ENCODE measurements at places on chromosomes 7 and 10.

DNA sequence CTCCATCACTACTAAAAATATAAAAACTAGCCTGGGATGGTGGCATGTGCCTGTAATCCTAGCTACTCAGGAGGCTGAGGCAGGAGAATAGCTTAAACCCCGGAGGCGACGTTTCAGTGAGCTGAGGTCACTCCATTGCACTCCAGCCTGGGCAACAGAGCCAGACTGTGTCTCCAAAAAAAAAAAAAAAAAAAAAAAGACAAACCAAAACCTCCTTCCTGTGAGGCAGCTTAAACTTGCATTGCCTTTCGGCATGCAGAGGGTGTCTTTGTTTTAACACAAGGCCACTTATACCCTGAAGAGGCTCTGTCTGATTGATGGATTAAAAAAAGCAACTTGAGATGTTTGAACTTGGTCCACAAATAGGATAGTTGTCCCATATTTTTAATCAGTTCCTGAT is 128.4 kb upstream of the RSU1 start:
- no peak for DNase-seq

DNA sequence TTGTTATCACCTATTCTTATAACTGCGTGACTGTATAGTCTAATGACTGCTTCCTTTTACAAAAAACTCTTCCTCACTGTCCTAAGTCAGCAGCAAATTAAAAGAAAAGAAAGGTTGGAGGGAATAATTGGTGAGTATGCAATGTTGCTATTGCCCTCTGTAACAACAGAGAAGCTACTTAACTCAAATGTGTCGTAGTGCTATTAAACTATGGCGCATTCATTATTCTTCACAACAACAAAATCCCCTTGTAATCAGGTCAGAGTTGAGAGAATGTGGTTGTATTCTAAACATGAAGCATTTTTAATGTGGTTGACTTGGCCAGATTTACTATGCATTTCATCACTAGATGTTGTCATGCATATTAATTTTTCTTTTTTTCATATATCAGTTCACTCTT is 897.8 kb upstream of the PHF14 start:
- DNase-seq, result no peak

GRCh38 chr10:106655636-106656035 is 508.9 kb downstream of the SORCS1 start:
- DNase-seq, result no peak

GRCh38 chr7:52876402-52876801 is 159.0 kb upstream of the POM121L12 start:
- no peak for DNase-seq

DNA sequence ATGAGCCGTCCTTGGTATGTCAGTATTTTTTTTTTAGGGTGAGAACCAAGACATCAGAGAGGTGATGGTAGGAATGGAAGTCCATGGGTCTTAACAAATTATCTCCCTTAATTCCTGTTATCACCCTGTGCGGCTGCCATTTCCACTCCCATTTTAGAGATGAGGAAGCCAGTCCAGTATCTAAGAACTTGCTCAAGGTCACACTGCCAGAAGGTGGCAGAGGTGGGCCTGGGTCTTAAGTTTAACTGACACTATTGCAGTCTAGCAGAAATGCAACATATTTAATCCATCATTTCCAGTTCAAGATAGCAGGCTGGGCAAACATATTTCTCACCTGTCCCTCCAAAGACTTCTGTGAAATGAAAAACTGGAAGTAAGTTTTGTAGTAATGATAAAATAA is 108.3 kb downstream of the GLI3 start:
- DNase-seq, result no peak

- DNase-seq, result no peak
Measured at GRCh38 chr7:143331179-143331801, 15.4 kb downstream of the CLCN1 start.

DNA sequence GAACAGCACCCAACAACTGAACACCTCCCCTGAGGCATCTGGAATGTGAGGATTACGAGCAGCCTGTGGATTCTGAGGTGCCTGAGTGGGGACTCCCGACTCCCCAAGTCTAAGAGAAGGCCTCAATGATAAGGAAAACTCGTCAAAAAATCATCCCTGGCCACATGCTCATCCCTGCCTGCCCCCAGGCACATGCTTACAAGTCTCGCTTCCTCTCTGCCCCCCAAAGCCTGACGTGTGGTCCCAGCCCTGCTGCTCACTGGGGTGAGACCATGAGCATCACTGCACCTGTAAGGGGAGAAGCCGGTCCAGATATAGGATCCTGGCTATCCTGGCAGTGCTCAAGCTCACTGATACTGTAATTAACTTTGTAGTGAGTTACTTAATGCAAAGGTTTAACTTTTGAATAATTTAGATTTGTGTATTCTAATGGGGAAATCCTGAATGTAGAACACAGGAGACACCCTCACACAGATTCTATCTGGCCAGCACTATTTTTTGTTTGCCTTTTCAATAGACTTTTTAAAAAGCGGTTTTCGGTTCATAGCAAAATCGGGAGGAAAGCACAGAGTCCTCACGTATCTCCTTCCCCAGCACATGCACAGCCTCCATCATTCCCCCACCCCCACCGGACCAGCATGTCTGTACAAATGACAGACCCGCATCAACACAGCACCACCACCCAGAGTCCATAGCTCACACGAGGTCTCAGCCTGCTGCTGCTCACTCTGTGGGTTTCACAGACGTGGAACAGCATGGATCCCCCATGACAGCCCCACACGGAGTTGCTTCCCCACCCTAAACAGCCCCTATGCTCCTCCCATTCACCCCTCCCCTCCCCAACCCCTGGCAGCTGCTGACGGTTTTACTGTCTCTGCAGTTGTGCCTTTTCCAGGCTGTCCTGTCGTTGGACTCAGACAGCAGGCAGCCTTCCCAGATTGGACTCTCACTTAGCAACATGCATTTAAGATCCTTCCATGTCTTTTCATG is 167.9 kb downstream of the DIP2C start:
- DNase-seq, result no peak

- DNase-seq, result no peak
Measured at GRCh38 chr7:18420748-18421147, 74.8 kb upstream of the HDAC9 start.

GRCh38 chr7:121084748-121085336 is 96.3 kb downstream of the CPED1 start:
- no peak for DNase-seq

GRCh38 chr10:127036987-127037386 is 131.8 kb downstream of the DOCK1 start:
- DNase-seq, result no peak

DNA sequence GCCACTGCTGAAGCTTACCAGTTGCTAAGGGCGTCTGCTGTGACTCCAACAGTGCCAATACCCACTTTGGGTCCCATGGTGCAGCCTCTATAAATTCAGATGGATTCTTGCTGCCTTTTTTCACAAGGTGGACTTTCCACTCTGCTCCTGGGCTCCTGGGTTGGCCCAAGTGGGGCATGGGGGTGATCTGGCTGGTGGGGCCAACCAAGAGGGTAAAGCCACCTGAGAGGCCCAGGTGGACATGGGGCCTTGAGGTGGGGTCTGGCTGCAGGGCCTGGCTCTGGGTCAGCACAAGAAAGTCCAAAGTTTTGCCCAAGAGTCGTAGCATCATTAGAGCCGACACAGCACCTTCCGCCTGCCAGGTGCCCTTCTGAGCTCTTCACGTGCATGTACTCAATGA is 105.2 kb upstream of the KDM7A start:
- DNase-seq, result no peak

GRCh38 chr7:150356265-150356897 is 12.2 kb upstream of the REPIN1 start:
- peak; percentile 61 for DNase-seq

DNA sequence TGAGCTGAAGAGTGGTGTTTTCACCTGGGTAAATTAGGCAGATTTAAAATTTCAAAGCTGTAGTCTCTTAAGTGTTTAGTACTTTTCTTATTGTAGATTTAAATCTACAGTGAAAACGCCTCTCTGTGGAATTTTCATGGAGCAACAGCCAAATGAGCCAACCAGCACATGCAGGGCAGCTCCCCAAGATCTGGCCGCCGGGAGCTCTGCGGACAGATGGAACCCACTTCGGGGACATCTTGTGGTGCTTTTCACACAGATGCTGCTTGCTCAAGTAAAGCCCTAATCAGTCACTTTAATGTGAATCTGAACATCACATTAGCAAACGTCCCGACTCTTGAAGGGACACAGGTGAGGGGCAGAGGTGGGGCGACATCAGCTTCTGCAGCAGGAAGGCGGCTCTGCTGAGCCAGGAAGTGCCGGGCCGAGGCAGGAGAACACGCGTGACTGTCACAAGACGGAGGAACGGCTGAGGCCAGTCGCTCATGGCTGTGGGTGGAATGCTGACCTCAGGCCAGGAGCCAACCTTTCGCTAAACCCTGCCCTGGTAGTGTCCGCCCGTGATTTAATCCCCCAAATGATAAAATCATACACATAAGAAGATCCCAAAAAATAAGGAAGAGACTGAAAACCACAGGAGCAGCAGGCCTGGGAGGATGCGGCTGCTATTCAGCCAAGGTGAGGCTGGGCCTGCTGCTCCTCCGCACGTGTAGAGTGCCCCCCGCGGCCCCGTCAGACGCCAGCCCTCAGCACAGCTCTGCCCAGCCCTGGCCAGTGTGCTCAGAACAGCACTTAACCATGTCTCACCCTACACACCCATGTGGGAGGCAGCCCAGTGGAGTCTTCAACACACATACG is 256.8 kb downstream of the ZMYND11 start:
- no peak for DNase-seq

DNA sequence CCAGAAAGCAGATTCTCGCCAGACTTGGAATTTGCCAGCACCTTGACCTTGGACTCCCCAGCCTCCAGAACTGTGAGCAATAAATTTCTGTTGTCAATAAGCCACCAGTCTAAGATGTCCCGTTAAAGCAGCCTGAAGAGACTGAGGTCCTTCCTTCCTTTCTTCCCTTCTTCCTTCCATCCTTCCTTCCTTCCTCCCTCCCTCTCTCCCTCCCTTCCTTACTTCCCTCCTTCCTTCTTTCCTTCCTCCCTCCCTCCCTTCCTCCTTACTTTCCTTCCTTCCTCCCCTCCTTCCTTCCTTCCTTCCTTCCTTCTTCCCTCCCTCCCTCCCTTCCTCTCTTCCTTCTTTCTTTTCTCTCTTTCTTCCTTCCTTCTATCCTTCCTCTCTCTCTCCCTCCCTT is 66.4 kb downstream of the NPTX2 start:
- DNase-seq, result no peak

GRCh38 chr10:16193241-16193640 is 243.6 kb upstream of the PTER start:
- no peak for DNase-seq

DNA sequence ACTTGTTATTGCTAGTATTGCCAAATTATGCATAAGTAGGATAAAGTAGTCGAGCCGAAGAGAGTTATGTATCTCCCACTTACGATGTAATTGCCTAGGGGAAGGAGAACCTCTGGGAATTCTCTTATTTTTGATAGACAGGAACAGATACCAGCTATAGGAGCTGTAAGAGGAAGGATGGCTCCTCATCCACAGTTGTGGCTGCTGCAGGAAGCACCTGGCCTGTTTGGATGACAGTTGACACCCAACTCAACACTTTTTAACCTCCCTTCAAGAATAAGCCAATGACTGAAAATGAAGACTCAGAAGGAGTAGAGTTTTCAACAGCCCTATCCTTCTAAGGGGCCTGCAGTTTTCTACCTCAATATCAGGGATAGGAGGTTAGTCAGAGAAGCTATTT is 6.3 kb downstream of the DYDC1 start:
- no peak for DNase-seq

- DNase-seq, result no peak
Measured at GRCh38 chr10:128895473-128895872, 571.6 kb upstream of the MGMT start.

DNA sequence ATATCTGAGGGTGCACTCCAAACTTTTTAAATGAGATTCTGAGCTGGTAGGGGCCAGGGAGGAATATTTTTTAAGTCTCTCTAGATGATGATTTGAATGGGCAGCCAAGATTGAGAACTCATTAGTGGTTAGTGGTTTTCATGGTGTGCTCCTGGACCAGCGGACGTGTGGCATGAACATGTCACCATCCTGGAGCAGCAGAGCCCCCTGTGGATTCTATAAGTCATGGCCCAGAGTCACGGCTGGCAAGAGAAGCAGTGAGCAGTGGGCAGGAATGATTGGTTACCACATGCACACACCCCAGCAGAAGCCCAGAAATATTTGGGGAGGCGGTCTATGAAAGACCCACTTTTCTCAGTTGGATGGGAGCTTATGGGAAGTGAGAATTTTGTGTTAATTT is 21.2 kb upstream of the UCN3 start:
- peak; percentile 13 for DNase-seq

- no peak for DNase-seq
Measured at GRCh38 chr7:72278550-72278949, 133.6 kb downstream of the CALN1 start.

GRCh38 chr7:49187543-49188268 is 263.4 kb downstream of the CDC14C start:
- DNase-seq, result no peak

DNA sequence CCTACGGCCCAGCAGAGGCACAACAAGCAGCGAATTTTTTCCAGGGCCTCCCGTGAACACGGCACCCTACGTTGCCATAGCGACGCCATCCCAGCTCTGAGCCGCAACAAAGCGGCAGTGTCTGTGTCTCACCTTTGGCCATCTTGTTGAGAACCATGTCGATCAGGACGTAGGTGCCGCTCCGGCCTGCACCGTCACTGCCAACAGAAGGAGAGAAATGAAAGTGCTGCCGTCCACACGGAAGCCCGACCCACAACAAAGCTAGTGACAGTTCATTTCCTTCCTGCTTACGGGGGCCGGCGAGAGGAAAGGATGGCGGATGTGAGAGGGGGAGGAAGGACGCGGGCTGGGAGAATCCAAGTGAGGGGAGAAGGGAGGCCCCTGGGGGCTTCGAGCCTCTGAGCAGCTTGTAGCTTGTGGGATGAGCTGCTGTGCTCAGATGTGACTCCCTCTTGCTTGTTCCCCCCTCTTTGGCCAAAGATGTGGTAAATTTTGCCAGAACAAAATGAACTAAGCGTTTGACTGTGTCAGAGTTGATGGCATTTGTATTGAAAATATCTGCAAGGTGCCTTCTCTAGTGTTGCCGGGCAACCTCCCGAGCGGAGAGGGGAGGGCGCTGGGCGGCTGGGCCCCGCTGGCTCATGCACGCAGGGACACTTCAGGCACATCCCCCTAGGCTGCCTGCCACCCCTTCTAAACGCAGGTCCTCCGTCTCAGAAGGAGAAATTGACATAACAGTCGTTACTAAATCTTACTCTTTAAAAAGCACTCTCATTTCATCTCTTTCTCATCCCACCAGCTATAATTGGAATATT is 232.2 kb downstream of the DNAJB6 start:
- peak; percentile 66 for DNase-seq

DNA sequence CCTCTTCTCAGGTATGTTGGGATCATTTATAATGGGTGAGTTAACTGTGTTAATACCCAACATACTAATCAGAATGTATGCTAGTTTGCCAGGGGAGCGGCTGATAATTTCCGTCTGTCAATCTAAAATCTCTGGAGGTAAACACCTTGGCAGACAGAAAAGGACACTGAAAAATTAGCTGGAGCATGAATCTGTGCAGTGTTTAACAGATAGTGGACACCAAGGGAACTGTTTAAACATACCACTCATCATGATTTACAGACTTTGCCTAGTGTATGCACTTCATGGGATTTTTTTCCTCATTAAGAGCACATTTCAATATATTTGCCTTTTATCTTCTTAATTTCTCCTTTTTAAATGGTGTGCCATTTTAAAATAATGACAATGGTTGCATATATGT is 68.2 kb downstream of the SLC13A1 start:
- DNase-seq, result no peak

GRCh38 chr7:16929146-16929762 is 47.5 kb upstream of the AGR3 start:
- peak; percentile 9 for DNase-seq

GRCh38 chr7:148916186-148916585 is 32.1 kb upstream of the EZH2 start:
- DNase-seq, result no peak

- DNase-seq, result no peak
Measured at GRCh38 chr7:117805241-117805640, 68.0 kb downstream of the CTTNBP2 start.
